ENCODE measurements at places on chromosomes 1 and 21.

- DNase-seq = no peak
Measured at GRCh38 chr1:247387096-247387495, 28.9 kb upstream of the NLRP3 start.

DNA sequence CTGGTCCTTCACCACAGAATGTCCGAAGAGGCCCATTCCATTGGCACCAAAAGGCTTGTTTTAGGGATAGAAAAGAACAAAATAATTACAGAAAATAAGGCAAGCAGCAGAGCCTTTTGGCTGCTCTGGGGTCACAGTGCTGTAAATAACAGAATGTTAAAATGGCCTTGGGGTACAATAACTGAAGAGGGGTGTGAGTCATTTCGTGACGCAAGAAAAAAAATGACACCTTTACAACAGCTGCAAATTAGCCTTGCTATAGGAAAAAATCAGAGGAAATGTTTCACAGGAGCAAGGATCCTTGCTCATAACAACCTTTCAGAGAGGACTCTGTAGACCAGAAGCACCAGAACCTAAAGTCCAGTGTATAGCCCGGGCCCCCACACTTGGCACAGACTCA lies 483.4 kb downstream of the OMA1 start:
- no peak for DNase-seq

DNA sequence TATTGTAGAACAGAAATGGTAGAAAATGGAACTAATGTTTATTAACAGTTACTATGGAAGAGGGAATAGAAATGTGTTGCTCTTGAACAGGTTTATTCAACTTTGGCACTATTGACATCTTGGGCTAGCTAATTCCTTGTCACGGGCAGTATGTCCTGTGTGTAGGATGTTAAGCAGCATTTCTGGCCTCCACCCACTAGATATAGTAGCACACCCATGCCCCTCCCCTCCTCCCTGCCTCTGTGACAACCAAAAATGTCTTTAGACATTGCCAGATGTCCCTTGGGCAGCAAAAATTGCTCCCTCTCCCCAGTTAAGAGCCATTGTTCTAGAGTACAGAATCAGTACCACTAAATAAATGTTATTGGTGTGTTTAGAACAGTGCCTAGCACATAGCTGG lies 91.4 kb upstream of the TPTE start:
- no peak for DNase-seq

DNA sequence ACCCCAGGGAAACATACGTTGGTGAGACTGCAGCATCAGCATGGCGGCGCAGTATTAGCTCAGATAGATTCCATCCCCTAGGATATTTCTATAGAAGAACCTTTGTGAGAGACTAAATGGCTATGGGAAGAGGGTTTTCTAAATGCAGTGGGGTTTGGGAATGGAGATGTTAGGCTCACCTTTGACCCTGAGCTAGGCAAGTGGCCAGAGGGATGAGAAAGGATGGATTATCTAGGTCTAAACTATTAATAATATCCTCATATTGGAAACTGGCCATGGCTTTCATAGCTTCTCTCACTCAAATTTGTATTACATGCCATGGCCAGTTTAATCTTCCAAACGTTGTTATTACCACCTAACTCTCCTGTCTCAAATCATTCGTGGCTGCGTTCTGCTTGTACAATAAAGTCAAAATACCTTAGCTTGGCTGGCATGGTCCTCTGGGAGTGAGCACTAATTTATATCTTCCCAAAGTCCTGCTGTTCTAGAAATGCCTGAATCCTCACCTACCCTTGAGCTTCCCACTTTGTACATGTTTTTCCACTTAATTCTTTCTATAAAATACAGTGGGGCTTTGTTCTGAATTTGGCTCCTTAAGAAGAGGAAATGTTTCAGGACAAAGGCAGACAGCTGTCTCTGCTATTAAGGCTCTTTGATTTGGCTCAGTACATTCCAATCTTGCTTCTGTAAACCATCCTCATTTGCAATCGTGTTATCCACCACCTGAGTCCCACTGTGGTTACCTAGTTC lies 31.0 kb upstream of the COG2 start:
- no peak for DNase-seq

DNA sequence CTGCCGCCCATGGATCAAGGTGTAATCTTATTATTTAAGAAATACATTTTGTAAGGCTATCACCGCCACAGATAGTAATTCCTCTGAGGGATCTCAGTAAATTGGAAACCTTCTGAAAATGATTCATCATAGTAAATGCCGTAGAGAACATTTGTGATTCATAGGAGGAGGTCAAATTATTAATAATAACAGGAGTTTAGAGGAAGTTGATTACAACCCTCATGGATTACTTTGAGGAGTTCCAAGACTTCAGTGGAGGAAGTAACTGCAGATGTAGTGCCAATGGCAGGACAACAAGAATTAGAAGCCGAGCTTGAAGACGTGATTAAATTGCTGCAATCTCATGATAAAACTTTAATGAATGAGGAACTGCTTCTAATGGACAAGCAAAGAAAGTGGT lies 280.1 kb downstream of the PTPRC start:
- no peak for DNase-seq

All from activated T-helper 1 cell treated with anti-CD3 and anti-CD28 coated beads, Interleukin-2, amount 50 U/mL, for 16 hours (primary cell).